ENCODE measurements at places on chromosomes 16 and 17.

- DNase-seq: no peak
These were observed 2.5 kb downstream of the SLC47A2 start for GRCh38 chr17:19713901-19714361.

- no peak for DNase-seq
These were observed 91.6 kb upstream of the C17orf78 start for GRCh38 chr17:37284191-37284590.

DNA sequence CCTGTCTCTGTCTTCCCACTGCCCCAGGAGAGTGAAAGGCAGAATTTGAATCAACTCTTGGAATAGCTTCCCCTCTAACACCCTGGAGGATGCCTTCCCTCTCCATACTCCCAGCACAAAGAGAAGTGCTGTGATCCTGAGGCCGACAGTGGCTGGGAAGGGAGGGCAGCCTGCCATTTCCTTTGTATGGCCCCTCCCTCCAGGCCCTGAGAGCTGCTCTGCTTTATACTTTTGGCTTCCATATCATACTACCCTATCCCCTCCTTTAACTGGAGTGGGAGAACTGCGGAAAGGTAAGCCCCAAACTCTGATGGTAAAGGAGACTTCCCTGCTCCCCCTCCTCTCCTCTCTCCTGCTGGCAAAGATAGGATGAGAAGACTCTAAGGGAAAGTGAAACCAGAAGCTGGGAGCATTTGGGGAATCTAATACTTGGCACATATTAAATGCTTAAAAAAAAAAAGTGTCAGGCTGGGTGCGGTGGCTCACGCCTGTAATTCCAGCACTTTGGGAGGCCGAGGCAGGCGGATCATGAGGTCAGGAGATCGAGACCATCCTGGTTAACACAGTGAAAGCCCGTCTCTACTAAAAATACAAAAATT is 4.1 kb upstream of the MED24 start:
- DNase-seq: no peak

- DNase-seq: no peak
These were observed 27.8 kb downstream of the COG4 start for GRCh38 chr16:70495425-70496182.

- DNase-seq: no peak
These were observed 692 bp upstream of the SOCS1 start for GRCh38 chr16:11256661-11257130.

- no peak for DNase-seq
These were observed 4.8 kb downstream of the IL4R start for GRCh38 chr16:27318392-27319256.

GRCh38 chr17:78140169-78141051 is 5.8 kb upstream of the C17orf99 start:
- peak; percentile 64 for DNase-seq

- no peak for DNase-seq
These were observed 29.8 kb downstream of the PLD6 start for GRCh38 chr17:17176341-17176740.

DNA sequence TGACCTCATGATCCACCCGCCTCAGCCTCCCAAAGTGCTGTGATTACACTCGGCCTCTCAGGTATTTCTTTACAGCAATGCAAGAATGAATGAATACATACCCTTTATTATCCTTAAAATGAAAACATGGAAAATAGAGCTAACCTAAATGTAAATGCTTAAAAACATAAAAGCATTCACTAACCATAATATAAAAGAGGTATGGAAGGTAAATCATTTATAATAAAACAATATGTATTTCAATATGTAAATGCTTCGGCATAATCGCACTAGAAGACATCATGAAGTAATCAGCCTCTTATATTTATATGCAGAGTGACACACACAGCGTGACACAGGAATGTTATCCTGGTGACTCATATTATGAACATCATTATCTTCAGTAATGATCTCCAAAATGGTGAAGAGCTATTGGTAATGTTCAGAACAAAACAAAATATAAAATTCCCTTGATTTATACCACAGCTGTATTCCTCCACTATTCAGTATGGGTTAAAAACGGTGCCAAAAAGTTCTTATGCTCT is 53.9 kb downstream of the AIPL1 start:
- no peak for DNase-seq

DNA sequence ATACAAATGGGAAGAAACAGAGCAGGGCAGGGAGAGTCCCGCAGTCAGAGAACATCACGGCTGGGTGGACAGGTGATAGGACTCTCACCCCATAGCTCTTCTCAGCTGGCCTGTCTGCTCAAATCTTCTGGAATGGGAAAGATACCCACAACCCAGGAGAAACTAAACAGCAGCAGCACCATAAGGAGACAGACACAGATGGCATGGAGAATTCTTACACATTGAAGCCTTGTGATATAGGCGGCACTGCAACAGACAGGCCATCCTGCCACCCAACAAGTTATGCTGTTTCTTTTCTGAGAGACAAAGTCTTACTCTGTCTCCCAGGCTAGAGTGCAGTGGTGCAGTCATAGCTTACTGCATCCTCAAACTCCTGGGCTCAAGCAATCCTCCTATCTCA is 8.6 kb upstream of the ANKRD40CL start:
- DNase-seq: no peak

- no peak for DNase-seq
These were observed 29.4 kb upstream of the CACNG5 start for GRCh38 chr17:66805567-66805966.

GRCh38 chr17:39527220-39527813 is 66.0 kb downstream of the CDK12 start:
- peak; percentile 49 for DNase-seq

DNA sequence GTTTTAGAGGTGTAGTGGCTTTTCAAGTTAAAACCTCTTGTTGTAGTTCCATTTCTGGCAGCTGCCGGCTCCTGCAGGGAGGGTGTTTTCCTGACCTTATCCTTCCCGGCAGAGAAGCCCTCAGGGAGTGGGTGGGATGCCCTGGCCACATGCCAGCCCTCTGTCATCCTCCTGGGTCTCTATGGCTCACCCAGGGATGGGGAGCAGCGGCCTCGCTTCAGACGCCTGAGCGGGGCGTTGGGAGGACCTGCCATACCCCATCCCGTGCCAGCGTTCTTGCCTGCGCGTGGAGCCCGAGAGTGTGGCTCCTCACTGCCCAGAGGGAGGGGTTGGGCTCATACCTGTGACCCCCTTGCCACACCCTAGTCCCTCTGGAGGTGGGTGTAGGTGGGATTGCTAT is 11.9 kb downstream of the KCNJ12 start:
- no peak for DNase-seq

DNA sequence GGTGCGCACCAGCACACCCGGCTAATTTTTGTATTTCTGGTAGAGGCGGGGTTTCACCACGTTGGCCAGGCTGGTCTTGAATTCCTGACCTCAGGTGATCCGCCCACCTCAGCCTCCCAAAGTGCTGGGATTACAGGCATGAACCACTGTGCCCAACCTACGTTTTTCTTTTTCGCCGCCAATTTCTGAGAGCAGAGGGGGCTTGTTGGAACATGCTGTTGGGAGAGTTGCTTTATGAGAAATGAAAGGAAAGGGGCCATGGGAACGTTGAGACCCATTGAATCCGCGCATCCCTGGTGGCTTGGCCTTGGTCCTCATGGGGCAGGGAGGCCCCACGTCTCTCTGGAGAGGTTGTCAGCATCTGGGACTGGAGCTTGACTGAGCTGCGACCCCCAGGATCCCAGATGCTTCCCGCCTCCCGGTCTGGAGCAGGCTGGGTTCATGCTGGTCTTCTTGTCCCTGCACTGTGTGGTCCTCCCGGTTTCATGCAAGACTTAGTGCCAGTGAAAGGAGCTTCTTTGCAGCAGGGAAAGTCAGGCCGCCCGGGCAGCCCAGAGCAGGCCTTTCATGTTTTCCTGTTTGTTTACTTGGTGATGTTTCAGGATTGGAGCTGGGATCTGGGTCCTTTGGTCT is 22.8 kb downstream of the CRISPLD2 start:
- no peak for DNase-seq

DNA sequence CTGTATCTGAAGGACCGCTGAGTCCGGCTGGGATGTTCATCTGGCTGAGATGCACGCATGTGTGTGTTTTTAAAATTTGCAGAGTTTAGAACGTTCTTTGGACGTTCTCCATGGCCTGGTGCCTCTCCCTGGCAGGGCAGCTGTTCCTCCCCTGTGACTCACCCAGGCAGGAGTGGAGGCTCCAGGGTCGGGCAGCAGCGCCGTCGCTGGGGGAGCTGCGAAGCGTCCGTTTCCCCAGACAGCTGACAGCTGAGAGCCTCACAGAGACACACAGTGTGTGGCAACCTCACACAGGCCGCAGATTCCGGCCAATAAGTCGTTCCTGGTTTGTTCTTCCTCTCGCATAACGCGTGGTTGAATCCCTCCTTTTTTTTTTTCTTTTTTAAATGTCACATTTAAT is 80.6 kb downstream of the OR1D5 start:
- DNase-seq: no peak

- DNase-seq: peak; percentile 35
These were observed 2.0 kb downstream of the NPTX1 start for GRCh38 chr17:80474231-80474960.

DNA sequence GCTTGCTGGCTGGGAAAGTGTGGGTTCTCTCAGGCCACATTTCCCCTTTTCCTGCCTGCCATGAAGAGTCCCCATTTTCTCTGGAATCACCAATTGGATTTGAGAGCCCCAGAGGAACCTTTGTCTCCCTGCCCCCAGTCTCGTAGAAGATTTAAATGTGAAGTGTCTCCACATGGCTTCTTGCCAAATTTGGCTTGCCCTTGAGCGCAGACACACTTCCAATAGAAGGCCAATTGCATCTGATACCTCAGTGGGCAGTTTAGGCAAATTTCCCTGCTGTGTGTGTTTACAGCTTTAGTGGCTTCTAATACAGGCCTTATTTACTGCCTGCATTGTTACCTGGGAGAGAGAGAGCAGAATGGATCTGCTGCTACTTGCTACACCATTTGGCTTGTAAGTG is 29.7 kb downstream of the CDK5R1 start:
- DNase-seq: peak; percentile 42

- DNase-seq: no peak
These were observed 21.3 kb downstream of the ZNF423 start for GRCh38 chr16:49834531-49835151.

DNA sequence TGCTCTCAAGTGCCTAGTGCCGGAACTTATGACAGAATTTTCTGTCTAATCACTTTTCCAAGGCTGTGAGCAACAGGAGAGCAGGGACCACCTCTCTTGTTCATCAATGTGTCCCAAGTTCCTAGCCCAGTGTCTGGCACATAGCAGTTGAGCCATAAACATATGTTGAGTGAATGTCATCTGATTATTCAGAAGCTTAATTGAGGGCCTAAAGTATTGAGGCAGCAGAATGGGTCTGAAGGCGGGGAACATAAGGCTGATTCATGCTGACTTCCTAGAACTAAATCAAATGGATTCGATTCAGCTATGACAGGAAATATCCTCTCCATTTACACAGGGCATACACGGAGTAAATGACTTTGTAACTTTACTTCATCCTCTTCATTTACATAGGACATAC is 438.0 kb upstream of the ZFHX3 start:
- DNase-seq: no peak

GRCh38 chr16:77684181-77684526 is 38.2 kb upstream of the NUDT7 start:
- DNase-seq: no peak

DNA sequence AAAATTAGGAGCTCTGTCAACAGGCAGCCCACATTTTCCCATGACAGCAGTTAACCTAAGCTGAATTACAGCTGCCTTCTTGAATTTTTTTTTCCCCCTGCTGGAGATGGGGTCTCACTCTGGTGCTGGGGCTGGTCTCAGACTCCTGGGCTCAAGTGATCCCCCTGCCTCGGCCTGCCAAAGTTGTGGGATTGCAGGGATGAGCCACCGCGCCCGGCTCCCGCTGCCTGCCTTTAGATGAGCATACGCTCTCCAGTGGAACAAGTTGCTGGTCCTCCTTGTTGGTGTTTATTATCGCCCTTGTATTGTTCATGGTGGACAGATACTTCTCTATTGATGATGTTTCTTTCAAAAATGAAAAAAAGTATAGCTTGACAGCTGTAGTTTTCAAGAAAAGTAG is 15.6 kb downstream of the PAFAH1B1 start:
- DNase-seq: no peak

- no peak for DNase-seq
These were observed 1.1 kb downstream of the SOCS3 start for GRCh38 chr17:78358538-78359320.

- no peak for DNase-seq
These were observed 173.1 kb downstream of the RPTOR start for GRCh38 chr17:80717720-80718083.

DNA sequence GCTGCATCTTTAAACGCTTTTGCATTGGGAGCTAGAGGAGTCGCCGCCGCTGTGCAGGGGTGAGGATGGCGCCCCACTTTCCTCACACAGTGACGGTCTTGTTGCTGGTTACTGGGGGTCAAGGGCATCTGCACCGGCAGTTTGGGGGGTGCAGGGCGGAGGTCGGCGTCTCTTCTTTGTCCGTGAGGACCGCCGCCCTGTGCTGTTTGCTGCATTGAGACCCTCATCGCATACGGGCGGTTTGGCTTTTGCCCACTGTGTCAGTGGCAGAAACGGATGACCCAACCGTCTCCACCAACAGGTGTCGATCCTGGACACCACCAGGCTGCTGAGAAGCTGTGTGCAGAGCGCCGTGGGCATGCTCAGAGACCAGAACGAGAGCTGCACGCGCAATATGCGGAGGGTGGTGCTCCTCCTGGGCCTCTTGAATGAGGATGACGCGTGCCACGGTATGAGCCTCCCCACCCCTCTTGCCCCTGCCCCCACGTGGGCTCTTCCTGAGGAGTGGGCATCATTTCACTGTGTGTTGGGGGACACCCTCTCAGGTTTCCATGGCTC is 61.2 kb upstream of the ENDOV start:
- no peak for DNase-seq

- DNase-seq: peak; percentile 43
These were observed 1.2 kb downstream of the DYNLL2 start for GRCh38 chr17:58084317-58084981.

DNA sequence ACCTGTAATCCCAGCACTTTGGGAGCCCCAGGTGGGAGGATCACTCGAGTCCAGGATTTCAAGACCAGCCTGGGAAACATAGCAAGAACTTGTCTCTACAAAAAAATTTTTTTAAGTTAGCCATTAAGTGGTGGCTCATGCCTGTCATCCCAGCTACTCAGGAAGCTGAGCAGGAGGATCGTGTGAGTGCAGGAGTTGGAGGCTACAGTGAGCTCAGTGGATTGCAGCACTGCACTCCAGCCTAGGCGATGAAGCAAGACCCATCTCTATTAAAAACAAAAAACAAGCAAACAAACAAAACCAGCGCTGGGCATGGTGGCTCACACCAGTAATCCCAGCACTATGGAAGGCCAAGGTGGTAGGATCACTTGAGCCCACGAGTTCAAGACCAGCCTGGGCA is 38.0 kb downstream of the HEATR3 start:
- DNase-seq: no peak

DNA sequence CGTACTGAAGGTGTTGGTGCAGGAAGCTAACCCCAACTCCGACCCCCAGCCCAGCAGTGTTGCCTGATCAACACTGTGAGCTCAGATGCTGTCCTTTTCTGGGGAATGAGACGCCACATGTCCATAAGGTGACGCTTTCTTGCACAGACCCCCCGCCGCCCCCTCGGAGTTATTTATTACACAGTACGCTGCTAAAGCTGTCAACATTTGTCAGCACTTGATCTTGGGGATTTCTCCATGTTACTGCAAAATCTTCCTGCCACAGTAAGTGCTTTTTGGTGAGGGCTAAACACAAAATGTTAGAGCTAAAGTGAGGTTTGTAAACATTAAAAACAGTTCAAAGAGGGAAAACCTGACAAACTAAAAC is 15.9 kb downstream of the CMTM3 start:
- no peak for DNase-seq

GRCh38 chr16:80580109-80580832 is 39.5 kb downstream of the DYNLRB2 start:
- DNase-seq: no peak
